ENCODE measurements at places on chromosomes 1 and 21.

- peak; percentile 88 for DNase-seq
Observed at GRCh38 chr1:53449021-53449420, 10.2 kb upstream of the DMRTB1 start.

DNA sequence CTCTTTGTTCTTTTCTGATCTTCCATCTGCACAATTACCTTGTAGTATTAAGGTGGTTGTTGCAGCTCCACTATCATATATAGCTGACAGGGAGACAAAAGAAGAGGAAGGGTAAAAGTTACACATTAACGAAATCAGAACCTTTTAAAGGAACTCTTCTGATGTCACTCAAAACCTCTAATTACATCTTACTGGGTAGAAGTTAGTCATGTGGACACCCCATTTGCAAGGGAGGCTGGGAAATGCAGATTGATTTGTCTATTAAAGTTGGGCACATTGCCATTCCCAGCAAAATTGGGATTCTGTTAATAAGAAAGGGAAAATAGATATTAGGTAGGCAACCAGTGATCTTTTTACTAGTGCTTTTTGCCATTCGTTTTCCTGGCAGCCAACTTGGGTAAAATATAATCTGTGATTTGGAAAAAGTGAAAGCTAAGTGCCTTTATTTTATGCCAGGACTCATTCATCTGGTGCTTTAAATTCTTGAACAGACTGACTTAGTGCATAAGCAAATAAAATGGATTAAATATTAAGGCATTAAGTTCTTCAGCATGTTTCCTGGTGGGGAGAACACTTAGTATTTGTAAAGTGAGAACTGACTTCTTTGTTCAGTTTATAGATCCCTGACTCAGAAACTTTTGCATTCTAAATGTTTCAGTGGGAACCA lies 71.3 kb downstream of the DNM3 start:
- DNase-seq: no peak

- DNase-seq: no peak
Observed at GRCh38 chr1:8408151-8408839, 90.4 kb downstream of the SLC45A1 start.

- DNase-seq: no peak
Observed at GRCh38 chr1:230661976-230662375, 19.7 kb downstream of the COG2 start.

- peak; percentile 76 for DNase-seq
Observed at GRCh38 chr1:23403735-23404486, 20.6 kb downstream of the TCEA3 start.

GRCh38 chr1:66764994-66765578 lies 12.8 kb downstream of the DYNLT5 start:
- DNase-seq: peak; percentile 10

- DNase-seq: no peak
Observed at GRCh38 chr1:2188336-2188735, 6.2 kb downstream of the FAAP20 start.

DNA sequence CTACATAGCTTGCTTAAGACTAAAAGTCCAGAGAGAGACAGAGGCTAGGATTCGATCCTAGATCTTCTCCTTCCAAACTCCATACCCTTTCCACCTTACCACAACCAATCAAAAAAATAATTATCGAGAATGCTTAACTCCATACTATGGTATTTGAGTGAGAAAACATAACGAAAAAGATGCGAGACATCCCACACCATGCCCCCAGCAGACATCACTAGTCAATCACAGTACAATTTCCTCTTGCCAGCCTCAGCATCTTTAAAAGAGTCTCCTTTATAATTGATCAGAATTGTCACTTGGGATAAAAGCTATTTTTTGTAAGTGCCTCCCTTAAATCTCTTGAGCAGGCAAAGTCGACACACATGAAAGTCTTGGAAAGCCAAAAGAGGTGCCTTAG lies 875 bp downstream of the NCF2 start:
- no peak for DNase-seq

DNA sequence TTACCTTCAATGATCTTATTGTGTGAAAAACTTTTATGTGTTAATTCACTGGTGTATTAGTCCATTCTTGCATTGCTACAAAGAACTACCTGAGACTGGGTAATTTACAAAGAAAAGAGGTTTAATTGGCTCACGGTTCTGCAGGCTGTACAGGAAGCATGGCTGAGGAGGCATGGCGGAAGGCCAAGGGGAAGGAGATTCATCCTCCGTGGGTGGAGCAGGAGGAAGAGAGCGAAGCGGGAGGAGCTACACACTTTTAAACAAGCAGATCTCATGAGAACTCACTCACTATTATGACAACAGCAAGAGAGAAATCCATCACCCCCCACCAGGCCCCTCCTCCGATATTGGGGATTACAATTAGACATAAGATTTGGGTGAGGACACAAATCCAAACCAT lies 44.2 kb upstream of the RGS7 start:
- DNase-seq: no peak

DNA sequence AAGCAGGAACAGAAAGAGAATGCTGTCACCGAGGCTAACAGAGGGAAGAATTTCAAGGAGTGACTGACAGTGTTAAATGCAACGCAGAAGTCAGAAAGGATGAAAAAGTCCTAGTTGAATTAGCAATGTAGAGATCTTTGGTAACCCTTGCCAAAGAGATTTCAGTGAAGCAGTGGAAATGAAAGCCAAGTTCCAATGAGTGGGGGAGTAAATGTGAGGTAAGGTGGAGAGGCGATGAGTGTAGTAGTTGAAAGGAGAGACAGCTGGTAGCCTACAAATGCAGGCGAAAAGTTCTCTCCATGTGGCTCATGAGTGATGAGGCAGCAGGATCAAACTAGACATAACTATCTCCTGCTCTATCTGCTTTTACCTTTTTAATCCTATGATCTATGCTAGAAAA lies 74.6 kb upstream of the IPO9 start:
- no peak for DNase-seq

DNA sequence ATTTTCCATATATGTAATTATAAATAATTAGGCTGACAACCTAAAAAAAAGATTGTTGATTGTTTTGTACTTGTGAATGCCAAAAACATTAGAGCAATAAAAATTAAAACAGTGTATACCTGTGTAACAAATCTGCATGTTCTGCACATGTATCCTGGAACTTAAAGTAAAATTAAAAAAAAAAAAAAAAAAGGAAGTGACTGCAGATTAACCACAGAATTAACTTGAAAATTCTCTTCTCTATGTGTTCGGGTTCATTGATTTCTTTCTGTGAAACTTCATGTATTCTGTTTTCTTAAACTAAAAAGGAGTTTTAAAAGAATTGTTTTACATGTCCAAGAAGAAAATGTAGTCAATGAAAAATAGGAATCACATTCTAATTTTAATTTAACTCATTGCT lies 95.7 kb downstream of the FASLG start:
- DNase-seq: no peak

DNA sequence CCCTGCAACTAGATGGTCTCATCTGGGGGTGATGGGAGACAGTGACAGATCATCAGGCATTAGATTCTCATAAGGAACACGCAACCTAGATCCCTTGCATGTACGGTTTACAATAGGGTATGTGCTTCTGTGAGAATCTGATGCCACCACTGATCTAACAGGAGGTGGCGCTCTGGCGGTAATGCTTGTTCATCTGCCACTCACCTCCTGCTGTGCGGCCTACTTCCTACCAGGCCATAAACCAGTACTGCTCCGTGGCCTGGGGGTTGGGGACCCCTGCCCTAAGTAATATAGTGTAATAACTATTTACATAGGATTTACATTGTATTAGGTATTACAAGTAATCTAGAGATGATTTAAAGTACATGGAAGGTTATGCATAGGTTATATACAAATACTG lies 134.9 kb downstream of the CLEC20A start:
- DNase-seq: no peak

GRCh38 chr1:58841455-58841854 lies 57.6 kb upstream of the JUN start:
- no peak for DNase-seq

- no peak for DNase-seq
Observed at GRCh38 chr21:38909109-38909508, 103.4 kb downstream of the ETS2 start.

Data from AG04449 (cell line).